Eye (tissue), 1 donor: ENCODE measurements at places on chromosomes 7 and 10.

- DNase-seq = no peak
Measured at GRCh38 chr7:32803406-32804141, 88.0 kb downstream of the KBTBD2 start.

DNA sequence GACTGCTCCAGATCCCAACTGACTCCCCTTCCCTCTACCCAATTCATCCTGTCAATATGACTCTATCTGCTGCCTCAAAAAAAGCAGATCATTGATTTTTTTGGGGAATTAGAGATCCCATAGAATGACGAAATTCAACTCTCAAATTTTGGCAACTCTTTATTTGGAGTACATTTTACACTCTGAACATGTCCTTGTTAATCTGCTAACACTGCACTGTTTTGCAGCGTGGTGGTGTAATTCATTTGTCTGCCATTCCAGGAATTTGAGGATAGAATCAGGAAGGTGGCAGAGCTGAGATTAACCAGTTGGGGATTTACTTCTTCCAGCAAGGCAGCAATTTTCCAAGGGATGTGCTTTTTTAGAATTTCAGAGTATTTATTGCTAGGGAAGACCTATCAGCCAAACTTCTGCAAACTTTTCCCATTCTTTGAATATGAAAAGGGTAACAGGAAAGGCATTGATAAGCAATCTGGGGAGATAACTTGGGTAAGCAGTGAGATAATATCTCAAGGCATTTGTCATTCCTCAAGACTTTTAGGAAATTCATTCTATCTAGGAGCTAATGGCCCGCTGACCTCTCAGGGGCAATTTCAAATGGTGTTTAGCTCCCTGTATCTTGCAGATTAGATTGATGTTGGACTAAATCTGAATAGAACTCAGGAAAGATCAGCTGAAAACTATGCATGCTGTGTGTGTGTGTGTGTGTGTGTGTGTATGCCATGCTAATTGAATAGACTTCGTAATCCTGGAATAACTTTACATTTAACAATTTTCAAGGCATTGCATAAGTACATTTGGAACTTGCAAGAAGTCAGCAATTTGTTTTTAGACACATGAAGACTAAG, 9.7 kb downstream of the BAMBI start:
- DNase-seq = no peak

DNA sequence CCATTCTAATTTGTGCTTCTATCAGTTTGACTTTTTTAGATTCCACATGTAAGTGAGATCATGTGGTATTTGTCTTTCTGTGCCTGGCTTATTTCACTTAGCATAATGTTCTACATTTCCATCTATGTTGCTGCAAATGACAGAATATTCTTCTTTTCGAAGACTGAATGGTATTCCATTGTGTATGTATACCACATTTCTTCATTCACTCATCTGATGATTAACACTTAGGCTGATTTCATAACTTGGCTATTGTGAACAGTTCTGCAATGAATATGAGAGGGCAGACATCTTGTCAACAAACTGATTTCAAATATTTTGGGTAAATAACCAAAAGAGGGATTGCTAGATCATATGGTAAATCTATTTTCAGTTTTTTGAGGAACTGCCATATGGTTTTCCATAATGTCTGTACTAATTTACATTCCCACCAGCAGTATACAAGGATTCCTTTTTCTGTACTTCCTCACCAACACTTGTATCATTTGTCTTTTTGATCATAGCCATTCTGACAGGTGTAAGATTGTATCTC, 52.9 kb downstream of the ZNF22 start:
- no peak for DNase-seq

DNA sequence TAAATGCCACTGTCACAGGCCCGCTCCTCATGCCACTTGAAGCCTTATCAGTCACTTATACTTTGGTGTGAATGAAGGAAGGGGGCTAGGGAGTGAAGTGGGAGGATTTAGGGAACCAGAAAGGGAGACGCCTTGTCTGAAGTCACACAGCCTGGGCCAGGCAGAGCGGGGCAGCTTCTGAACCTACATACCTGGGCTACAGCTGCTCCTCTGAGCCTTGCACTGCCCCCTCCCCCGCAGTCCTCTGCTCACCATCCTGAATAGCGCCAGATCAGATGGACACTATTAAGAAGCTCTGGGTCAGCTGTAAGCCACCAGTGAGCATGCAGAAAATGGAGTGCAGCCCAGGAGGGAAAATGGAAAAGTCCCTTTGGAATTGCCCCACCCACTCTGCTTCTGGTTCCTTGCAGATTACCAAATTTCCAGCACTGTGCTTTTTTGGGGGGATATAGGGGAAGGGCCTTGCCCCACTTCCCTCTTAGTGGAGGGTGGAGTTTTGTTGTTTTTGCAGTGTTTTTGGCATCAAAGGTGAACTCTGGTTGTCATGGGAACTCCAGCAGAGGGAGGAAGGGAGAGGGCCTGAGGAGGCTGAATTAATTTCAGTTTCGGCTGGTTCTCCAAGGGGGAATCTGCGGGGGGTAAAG, 35.0 kb upstream of the ADCYAP1R1 start:
- no peak for DNase-seq

GRCh38 chr10:5537684-5538083, 12.9 kb downstream of the CALML3 start:
- no peak for DNase-seq

DNA sequence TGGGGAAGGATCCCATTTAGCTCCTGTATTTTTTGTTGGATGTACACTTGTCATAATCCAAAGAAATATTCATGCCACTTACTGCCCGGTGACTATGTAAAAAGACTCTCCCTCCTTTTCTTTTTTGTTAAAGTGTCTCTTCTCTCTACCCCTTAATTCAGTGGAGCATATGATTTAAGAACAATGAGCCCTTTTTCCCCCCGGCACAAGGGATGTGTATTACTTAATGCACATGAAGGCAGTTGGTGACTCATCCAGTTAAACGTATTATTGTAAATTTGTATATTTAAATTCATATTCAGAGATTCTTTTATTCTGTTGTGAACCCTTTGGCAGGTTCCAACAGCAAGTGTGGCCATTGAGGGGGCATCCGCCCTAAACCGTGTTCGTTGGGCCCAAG, 241.9 kb downstream of the SLC25A13 start:
- DNase-seq = peak; percentile 40

- no peak for DNase-seq
Measured at GRCh38 chr10:62076891-62077290, 175.4 kb downstream of the ARID5B start.
